ENCODE measurements at places on chromosomes 11 and 22.

DNA sequence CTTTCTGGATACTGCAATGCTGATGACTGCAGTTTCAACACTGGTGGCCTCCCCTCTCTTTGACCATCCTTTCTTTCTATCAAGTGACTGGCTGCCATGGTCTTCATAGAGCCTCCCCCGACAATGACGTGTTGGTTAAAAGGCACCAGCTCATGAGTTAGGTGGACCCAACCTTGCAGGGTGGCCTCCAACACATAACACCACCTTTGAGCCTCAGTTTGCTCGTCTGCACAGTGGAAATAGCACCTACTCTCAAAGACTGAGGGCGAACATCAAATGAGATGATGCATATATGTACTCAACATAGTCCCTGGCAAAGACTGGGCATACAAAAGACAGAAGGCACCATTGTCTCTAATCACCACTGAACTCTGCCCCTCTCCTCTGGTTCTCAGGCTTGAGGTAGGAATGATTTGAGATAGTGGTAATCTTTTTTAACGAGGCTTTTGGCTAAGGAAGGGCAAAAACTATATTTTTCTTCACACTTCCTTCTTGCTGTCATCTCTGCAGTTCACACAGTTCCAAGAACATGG, 119.1 kb downstream of the NAT10 start:
- no peak for DNase-seq

DNA sequence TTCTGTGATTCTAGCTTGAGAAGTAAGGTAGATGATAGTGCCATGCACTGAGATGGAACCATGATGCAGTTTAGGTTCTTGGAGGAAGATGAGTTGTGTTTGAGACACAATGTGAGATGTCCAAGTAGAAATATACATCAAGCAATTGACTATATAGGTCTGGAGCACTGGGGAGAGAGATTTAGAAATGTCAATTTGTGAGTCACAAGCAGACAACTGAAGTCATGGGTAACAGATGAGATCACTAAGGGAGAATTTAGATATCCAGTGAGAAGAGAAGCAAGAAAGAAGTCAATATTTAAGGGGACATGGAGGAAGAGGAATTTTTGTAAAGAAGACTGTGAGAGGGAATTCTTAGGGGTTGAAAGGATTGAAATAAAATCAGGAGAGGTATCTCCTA, 65.1 kb upstream of the RRAS2 start:
- DNase-seq: no peak

DNA sequence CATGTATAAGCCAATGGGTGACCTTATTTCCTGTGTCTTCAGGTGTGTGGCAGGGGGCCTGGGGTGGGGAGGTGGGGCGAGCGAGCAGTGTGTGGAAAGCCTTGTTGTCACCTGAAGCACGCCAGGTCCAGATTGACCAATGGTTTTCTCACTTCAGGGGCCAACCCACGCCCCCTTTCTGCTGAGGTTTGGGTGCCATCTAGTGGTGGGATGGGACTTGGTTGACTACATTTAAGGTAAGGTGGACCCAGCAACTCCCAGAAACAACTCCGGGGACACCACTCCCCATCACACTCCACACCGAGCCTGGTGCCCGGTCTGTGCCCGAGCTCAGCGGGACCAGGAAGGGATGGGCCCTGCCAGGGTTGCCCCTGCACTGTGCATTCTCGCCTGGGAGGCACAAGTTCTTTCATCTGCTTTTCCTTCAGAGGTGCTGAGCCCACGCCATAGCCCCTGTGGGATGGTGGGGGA, 40.0 kb downstream of the TPCN2 start:
- peak; percentile 99 for DNase-seq

DNA sequence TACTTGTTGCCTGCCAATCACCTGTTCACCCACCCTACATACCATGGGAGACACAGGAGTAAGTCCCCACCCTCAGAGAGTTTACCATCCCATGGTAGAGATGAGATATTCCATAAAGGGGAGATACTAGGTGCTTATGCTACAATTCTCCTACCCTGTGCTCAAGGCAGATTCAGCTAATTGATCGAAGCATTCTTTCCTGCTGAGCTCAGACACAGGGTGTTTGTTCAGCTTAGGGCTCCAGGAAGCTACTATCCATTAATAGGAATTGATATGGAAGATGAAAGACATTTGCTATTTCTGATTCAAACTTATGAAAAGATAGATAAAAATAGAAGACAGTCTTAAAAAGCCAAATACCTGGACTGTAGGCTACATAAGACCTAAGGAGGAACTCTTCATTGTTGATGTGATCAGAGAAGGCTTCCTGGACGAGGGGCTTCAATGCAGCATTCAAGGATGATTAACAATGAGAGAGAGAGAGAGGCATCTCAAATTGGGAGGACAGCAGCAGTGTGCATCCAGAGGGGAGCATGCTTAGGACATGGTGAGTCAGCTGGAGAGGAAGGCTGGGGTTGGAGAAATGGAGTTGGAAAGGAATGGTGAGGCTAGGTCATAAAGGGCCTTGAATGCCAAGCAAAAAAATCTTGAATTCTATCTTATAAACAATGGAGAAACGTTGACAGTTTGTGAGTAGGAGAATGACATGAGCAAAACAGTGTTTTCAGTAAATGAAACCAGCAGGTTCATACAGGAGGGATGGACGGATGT, 15.0 kb downstream of the SYT13 start:
- no peak for DNase-seq

DNA sequence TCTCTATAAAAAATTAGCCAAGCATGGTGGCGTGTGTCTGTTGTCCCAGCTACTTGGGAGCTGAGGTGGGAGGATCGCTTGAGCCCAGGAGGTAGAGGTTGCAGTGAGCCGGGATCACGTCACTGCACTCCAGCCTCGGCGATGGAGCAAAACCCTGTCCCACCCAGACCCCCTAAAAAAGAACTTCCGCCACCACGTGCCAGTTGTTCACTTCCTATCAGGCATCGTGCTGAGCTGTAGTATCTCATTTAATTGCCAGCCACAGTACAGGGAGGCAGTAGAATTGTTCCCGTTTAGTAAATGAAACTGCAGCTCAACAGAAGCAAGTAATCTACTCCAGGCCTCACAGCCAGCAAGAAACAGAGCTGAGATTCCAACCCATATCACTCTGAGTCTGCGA, 3.0 kb upstream of the TMEM132A start:
- DNase-seq: no peak

- DNase-seq: no peak
These were observed 859 bp upstream of the FGF19 start for GRCh38 chr11:69704508-69705253.

DNA sequence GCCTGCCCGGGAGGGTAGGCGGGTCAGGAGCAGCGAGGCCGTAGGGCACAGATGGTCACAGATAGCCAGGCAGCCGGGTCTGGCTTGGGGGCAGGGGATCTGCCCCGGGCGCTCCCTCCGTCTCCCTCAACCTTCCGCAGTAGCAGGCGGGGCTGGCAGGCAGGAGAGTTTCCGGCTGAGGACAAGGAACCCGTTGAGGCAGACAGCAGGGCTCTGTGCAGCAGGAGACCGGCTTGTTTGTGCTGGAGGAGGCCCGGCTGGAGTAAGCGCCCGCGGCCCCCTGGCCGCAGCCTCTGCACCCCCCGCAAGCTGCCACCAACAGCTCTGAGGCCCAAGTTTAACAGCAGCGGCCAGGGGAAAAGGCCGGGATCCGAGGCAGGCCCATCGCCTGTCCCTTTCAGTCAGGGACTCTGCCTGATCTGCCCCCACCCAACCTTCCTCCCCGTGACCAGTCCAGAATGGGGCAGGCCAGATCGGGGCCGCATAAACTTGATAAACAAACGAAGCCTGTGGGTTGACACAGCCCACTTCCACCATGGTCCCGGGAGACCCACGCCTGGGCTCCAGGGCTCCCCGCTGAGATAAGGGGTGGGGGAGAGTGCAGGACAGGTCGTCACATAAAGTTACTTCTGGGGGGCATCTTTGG, 13.6 kb downstream of the SCARF2 start:
- DNase-seq: no peak

DNA sequence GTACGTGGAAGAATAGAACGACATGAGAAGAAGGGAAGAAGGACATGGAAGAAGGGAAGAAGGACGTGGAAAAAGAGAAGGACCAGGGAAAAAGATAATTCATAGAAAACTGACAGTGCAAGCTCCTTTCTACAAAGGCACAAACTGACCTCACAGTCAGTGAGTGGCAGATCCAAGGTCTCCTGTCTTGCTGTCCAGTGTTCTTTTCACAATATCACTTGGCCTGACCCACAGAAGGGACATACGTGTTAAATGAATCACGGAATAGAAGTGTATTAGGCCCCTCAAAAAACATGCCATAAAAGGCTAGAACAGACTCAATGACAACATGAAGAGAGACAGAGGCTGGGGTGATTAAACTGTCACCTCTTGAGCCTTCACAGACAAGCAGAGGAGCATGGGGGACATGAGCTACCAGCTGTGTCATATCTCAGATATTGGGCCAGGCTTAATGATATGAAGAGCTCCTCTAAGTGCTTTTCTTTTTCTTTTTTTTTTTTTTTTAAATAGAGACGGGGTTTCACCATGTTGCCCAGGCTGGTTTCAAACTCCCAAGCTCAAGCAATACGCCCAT, 4.6 kb downstream of the ASCC2 start:
- no peak for DNase-seq

- no peak for DNase-seq
These were observed 5.7 kb downstream of the SLC39A13 start for GRCh38 chr11:47413908-47414684.

- DNase-seq: no peak
These were observed 53.4 kb downstream of the CD44 start for GRCh38 chr11:35192347-35192746.

GRCh38 chr11:10208131-10208575, 85.9 kb downstream of the SBF2 start:
- DNase-seq: peak; percentile 17

DNA sequence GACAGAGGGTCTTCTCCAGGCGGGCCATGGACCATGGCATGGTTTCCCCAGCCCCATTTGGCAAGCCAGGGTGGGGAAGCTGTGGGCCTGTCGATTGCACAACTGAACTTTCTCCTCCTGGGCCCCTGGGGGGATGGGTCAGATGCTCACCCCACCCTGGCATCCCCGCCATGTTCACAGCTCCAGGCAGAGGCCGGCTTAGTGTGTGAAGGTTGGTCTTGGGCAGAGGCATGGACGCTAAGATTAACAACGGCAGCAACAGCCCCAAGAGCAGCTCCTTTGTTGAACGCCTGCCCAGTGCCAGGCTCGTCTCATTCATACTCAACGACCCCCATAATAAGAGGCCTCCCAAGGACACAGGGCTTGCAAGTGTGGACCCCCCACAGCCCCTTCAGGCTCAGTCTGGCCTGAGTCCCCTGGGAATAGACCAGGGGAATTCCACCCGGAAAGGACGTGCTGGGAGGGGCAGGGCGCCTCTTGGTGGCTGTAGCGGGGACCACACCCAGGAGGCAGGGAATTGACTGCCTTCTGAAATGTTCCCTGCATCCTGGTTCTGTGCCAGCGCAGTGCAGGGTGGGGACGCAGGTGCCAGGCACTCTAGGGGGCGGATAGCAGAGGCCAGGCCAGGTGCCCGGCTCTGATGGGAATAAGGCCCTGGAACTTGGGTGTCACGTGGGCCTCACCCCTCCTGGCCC, 8.3 kb downstream of the TSPO start:
- no peak for DNase-seq

DNA sequence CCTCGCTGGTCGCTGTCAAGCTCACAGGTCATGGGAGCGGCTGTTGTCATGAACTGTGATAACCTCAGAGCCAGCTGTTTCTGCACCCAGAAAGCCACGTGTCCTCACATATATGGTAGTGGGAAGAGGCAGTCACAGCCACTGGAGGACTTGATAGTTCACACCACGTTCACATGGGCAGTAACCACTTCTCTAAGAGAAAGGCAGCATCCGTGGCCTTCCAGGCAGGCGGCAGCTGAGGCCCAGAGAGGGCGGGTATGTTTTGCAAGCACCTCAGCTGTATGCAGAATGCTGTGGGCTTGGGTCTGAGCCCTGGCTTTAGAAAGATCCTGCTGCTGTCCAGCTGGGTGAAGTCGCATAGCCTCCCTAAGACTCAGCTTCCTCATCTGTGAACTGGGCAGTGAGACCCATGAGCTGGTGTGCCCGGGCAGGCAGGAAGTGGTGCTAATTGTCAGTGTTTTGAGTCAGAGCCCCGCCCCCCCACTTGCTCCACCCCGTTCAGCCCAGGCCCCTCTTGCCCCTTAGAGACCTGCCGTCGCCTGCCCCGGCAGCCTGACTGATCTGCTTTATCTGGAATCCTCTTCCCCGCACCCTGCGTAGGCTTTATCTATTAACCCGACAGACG, 13.3 kb downstream of the TTC38 start:
- DNase-seq: no peak

DNA sequence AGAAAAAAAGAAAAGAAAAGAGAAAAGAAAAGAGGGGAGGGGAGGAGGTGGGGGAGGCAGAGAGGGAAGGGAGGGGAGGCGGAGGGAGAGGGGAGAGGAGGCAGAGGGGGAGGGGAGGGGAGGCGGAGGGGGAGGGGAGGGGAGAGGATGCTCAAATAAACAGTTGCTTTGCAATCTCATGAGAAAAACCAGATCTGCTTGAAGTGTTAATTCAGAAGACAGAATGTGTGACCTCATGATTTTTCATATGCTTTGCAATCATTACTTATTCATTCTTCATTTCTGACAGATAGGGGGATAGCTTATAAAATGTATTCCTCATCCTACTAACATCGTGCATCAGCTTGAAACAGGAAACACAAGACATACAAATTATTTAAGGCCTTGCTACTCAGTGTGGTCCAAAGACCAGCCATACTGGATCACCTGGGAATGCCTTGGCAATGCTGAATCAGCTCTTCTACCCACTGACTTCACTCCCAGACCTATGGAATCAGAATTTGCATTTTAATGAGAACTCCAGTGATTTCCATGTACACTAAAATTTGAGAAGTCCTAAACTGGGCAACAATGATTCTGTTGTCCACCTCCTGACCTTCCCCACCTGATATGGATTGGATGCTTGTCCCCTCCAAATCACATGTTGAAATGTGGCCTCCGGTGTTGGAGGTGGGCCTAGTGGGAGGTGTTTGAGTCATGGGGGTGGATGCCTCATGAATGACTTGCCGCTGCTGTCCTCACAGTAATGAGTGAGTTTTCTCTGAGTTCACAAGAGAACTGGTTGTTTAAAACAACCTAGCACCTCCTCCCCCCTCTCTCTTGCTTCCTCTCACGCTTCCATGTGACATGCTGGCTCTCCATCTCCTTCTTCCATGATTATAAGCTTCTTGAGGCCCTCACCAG, 69.2 kb downstream of the CCDC34 start:
- no peak for DNase-seq

DNA sequence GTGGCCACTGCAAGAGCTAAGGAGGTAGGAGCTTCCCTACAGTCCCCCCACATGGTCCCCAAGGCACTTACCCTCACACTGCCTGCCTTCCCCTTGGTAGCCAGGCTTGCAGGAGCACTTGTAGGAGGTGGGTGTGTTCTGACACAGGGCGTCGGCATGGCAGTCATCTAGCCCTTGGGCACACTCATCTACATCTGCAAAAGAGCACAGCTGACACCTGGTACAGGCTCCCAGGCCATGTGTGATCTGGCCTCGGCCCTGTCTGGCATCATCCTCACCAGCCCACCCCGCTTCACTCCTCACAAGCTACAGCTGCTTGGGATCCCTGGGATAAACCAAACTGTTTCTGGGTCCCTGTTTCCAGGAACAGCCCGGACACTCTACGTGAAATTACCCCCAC, 1.8 kb downstream of the SCUBE2 start:
- no peak for DNase-seq
